ENCODE measurements at places on chromosomes 5 and 9.

GRCh38 chr9:134179595-134179917, 15.2 kb upstream of the RNU6ATAC start:
- H3K4me3 ChIP-seq, result no peak overlapping the region
- DNase-seq, result no peak
- H3K27me3 ChIP-seq, result peaks cover 6% of the 10 kb centered on the region

GRCh38 chr9:134373269-134373668, 47.0 kb downstream of the RXRA start:
- H3K4me1 ChIP-seq, result peaks cover 15% of the 10 kb centered on the region
- H3K36me3 ChIP-seq, result no peaks in the 10 kb centered on the region
- H3K27ac ChIP-seq, result no peak overlapping the region

GRCh38 chr5:38162625-38163024, 95.7 kb upstream of the EGFLAM start:
- H3K4me3 ChIP-seq, result no peak overlapping the region
- no peak for DNase-seq
- no peaks in the 10 kb centered on the region for H3K36me3 ChIP-seq

DNA sequence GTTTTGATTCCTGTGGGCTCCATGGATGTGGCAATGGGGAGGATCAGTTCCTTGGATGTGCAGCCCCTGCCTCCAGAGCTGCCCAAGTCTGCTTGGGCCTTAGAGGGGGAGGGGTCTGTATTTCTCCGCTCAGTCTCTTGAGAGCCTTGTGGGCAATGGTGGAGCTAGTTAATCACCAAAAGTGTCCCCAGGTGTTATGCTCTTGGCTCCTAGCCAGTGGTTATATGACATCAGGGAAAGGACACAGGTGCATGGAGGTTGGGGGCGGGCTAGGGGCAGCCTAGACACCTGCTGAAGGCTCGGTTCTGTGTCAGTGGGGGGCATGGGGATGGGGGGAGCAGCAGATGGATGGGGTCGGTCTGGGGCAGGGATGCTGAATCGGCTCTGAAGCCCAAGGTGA, 12.4 kb upstream of the ARAP3 start:
- H3K27ac ChIP-seq, result no peak overlapping the region
- no peak overlapping the region for H3K4me3 ChIP-seq
- peaks cover 21% of the 10 kb centered on the region for H3K27me3 ChIP-seq
- no peaks in the 10 kb centered on the region for H3K36me3 ChIP-seq

GRCh38 chr9:133127340-133127981, 6.4 kb upstream of the RALGDS start:
- peaks cover 16% of the 10 kb centered on the region for H3K4me1 ChIP-seq
- DNase-seq, result no peak
- no peaks in the 10 kb centered on the region for H3K36me3 ChIP-seq
- peak overlapping the region; percentile 65 for H3K27ac ChIP-seq

DNA sequence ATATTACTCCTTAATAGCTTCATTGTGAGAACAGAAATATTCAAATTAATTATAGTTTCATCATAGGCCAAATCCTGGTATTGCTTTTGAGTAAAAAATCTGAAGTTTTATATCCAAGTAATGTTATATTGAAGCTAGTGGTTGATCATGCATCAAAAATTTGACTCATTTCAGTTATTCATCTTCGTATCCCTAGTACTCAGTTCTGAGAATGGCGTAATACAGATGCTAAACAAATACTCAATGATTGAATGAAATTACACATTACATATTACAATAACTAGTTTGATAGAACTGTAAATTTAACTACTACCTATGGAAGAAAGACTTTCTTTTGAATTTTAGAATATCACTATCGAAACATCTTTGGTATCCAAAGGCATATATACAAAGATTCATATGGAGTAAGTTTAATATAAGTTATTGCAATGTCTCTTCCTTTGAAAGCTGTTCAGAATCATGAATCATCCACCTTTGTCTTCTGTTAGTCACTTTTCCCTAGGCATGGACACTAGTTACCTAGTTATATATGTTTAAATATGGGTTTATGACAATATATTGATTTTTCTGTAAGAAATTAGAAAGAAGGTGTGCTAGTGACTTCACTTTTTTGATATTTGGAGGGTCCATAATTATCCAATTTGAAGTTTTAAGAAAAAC, 5.0 kb upstream of the ZNF462 start:
- no peak overlapping the region for H3K4me3 ChIP-seq
- DNase-seq, result no peak
- H3K27me3 ChIP-seq, result peaks cover 4% of the 10 kb centered on the region
- H3K4me1 ChIP-seq, result peaks cover 3% of the 10 kb centered on the region
- no peak overlapping the region for H3K27ac ChIP-seq

DNA sequence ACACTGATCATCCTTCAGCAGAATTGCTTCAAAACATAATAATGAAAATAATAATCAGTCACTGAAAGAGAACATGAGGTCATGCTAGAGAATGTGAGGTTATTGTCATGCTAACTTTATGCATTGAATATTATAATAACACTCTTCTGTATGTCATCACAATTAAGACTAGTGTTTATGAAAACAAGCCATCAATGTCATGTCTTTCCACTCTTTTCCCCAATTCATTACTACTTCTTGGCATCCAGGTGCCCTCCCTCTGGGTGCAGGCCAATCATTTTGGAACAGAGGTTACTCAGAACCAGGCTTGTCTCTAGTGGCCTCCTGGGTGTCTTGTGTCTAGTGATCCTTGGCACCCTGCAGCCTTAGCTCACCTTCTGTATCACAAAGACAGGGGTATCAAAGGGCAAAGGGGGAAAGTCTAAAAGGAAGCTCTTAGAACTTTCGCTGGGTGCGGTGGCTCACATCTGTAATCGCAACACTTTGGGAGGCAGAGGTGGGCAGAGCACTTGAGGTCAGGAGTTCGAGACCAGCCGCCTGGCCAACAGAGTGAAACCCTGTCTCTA, 217.6 kb upstream of the PIK3R1 start:
- H3K4me1 ChIP-seq, result peaks cover under 1% of the 10 kb centered on the region
- no peak overlapping the region for H3K4me3 ChIP-seq

DNA sequence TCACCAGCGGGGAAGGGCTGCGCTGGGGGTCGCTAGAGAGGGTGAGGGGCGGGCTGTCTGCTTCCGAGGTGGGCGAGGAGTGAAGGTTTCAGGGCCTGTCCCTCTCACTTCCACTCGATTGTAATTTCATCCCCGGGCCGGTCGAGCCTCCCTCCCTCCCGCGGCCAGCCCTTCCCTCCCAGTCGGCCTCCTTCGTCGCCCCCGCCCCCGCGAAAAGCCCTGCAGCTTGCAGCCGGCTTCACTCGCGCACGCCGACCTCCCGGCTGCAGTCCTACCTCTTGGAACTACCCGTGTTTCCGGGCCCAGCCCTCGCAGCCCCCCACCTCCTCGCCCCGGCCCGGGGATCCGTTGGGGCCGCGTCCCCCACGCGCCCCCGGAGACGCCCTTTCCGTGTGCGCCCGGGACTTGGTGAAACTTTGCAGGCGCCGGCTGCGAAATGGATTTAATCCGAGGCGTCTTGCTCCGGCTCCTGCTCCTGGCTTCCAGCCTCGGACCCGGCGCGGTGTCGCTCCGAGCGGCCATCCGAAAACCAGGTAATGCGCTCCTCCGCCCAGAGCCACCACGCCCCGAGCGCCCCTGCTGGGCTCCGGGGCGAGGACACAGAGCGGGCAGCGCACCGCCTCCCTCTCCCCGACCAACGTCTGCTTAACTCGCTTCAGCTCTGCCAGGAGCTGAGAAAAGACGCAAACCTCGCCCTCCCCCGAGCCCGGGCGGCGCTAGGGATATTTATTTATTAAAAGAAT, at the start of gene EGFLAM:
Gene EGFLAM, plus strand, starts transcription at position 241 of the 743 bp plus-strand sequence. Its CDS starts 196 bp downstream, at position 437.
- H3K27ac ChIP-seq, result no peak within 1 kb of the TSS
- peak within 1 kb of the TSS; percentile 27 for H3K4me3 ChIP-seq
- peaks cover 11% of the 10 kb centered on the region for H3K4me1 ChIP-seq
- DNase-seq, result peak; percentile 49
- H3K36me3 ChIP-seq, result no peaks in the 10 kb centered on the region
- H3K27me3 ChIP-seq, result peaks cover 8% of the 10 kb centered on the region

DNA sequence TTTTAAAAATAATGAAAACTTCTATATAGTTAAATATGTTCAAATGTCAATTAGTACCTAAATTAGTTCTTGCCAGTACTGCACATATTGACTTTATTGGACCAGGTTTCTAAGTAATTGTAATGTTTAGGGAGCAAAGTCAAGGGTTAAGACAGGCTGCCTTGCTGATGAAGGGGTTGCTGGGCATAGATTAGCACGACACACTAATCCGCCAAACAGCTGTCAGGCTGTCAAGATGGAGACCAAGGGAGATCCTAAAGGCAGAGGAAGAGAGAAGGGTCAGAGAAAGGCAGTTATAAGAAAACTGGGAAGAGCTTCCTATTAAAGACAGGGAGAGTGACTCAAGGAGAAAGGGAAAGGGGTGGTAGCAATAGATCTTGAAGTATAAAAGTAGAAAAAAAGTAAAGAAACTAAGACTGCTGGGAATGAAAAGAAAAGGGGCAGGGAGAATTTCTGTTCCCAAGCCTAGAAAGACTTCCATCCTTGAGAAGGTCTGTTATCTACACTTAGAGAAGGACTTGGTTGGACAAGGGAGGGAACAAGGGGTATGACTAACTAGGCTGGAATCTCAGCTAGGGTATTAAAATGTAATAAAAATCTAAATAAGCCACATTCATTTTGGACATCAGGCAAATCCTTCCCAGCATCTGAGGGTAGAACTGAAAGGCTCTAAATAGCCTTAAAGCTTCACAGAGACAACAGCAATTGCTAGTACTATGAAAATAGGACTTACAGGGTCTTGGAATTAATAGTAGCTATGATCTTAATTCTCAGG, 188.7 kb downstream of the FBXL17 start:
- no peaks in the 10 kb centered on the region for H3K4me1 ChIP-seq
- no peaks in the 10 kb centered on the region for H3K27me3 ChIP-seq
- no peak for DNase-seq
- H3K4me3 ChIP-seq, result no peak overlapping the region
- H3K36me3 ChIP-seq, result no peaks in the 10 kb centered on the region

- H3K27ac ChIP-seq, result no peak overlapping the region
- no peak for DNase-seq
- no peaks in the 10 kb centered on the region for H3K36me3 ChIP-seq
- H3K4me3 ChIP-seq, result no peak overlapping the region
- H3K27me3 ChIP-seq, result peaks cover 2% of the 10 kb centered on the region
These were observed 134.5 kb upstream of the FSTL4 start for GRCh38 chr5:133746834-133747233.

GRCh38 chr5:146484714-146485391, 31.1 kb downstream of the GPR151 start:
- no peak for DNase-seq
- H3K4me1 ChIP-seq, result no peaks in the 10 kb centered on the region
- H3K27me3 ChIP-seq, result no peaks in the 10 kb centered on the region
- no peak overlapping the region for H3K27ac ChIP-seq
- no peak overlapping the region for H3K4me3 ChIP-seq

GRCh38 chr5:77971776-77972468, 195.8 kb upstream of the TBCA start:
- H3K27me3 ChIP-seq, result peaks cover 1% of the 10 kb centered on the region
- H3K4me1 ChIP-seq, result no peaks in the 10 kb centered on the region
- H3K36me3 ChIP-seq, result no peaks in the 10 kb centered on the region
- no peak overlapping the region for H3K27ac ChIP-seq
- H3K4me3 ChIP-seq, result no peak overlapping the region

DNA sequence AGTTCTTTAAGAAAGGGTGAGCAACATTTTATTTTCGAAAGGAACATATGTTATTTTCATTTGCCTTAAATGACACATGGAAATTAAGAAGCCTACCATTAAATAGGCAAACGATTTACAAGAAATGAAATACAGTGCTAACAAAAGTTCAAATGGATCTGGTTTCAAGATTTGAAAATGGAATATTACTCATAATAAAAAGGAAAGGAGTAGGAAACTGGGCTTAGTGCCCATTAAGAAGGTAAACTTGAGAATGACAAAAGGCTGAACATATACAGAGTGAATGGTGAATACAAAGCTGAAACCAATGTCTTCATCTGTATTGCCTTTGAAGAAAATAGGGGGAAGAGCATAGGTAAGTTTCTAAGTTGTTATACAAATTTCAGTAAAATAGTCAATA, 974.2 kb upstream of the C9orf72 start:
- H3K36me3 ChIP-seq, result no peaks in the 10 kb centered on the region
- H3K27me3 ChIP-seq, result no peaks in the 10 kb centered on the region
- no peak overlapping the region for H3K27ac ChIP-seq
- DNase-seq, result no peak
- no peak overlapping the region for H3K4me3 ChIP-seq

- H3K27ac ChIP-seq, result peak overlapping the region; percentile 61
- H3K4me3 ChIP-seq, result no peak overlapping the region
- no peaks in the 10 kb centered on the region for H3K27me3 ChIP-seq
- no peaks in the 10 kb centered on the region for H3K36me3 ChIP-seq
- DNase-seq, result no peak
These were observed 27.7 kb downstream of the FGD3 start for GRCh38 chr9:92974761-92975755.

DNA sequence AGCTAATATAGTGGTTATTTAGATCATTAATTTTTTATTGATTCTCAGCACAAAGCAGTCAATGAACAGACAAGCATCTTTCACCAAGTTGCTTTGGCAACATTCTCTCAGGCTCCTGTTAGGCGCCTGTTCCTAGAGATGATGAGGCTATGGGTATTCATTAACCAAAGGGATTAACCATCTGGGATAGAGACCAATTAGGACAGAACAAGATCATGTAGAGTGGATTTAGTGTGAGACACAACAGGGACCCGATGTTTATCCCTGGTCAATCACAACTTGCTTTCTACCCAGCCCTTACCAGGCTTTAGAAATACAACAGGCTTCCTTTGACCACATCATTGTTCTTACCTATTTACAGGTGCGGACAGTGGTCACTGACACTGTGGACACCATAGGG, 82.2 kb downstream of the PJA2 start:
- H3K4me3 ChIP-seq, result no peak overlapping the region
- no peaks in the 10 kb centered on the region for H3K27me3 ChIP-seq
- no peak for DNase-seq

DNA sequence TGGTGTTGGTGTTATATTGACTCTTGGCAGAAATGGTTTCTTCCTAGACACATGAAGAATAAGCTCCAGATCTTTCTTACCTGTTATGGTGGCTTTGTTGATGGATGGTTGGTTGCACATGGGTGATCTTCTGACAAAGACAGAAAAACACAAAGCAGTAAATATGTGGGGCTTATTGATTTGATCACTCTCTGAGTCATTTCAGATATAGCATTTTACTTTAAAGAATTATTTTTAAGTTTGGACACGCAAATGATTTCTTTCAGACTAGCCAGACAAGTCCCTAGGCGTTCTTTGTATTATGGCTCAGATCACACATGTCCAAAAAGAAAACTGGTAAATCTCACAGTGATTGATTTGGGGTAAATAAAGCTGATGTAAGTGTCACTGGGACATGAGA, 597.6 kb downstream of the RAB3C start:
- H3K27ac ChIP-seq, result no peak overlapping the region
- H3K36me3 ChIP-seq, result peaks cover 3% of the 10 kb centered on the region
- H3K4me3 ChIP-seq, result no peak overlapping the region
- DNase-seq, result no peak

GRCh38 chr9:23492126-23493002, 333.7 kb downstream of the ELAVL2 start:
- H3K4me3 ChIP-seq, result no peak overlapping the region
- no peak overlapping the region for H3K27ac ChIP-seq
- DNase-seq, result peak; percentile 56
- H3K27me3 ChIP-seq, result no peaks in the 10 kb centered on the region
- H3K36me3 ChIP-seq, result no peaks in the 10 kb centered on the region
